ENCODE measurements at places on chromosomes 6 and 20.

DNA sequence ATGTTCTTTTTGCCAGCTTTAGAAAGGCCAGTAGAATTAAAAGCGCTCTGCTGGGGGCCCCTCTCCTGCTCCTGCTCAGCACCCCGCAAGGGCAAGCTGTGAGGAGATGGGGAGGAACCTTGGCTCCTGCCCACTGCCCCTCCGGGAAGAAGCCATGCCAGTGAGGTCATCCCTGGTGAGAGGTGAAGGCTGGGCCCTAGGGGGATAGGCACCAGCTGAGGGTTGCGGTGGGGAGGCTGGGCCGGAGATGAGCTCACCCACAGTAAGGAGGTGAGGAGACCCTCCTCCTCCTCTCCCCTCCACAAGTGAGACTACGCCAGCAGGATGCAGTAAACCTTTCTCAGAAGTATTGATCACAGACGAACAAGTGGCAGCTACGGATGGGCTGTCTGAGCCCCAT, 32.1 kb downstream of the LRFN2 start:
- no peak for DNase-seq

DNA sequence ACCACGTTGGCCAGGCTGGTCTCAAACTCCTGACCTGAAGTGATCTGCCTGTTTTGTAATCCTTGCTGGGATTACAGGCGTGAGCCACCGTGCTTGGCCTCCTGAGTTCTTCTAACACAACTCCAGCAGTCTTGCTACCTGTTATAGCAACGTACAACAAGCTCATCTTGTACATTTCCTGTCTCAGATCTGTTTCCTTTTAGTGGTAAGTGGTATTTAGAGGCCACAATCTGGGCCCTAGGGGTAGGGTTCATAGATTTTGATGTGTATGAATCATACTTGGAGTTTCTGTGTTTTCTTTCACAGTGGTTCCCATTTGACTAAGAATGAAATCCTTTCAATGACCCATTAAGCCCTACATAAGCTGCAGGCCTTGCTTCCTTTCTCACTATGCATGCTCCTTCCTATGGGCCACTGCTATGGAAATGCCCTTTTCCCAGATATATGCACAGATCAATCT, 27.1 kb upstream of the SYNCRIP start:
- peak; percentile 45 for DNase-seq

DNA sequence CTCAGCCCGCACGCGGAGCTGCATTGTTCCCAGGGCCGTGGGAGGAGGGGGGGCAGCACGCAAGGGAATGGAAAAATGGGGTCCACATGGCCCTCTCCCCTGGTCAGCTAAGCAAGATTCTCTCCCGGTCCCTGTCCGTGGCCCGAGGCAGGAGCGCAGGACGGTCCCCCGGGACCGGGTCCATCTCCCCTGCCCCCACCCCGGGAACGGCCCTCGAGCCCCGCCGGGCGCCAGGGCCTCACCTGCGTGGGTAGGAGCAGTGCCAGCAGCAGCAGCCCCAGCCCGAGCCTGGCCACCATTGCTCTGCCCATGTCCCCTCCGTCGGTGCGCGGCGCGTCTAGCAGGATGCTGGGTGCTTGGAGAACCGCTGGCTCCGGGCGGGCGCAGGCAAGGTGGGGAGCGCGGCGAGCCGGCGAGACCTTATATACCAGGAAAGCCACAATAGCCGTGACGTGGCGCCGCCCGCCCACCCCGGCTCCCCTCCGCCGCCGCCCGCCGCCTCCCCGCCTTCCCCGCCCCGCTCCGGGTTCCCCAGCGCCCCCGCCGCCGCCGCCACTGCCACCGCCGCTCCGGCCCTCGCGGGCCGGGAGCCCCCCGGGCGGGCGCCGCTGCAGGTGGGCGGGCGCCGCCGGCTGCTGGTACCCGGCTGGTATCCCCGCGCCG, at the start of gene CD24:
Gene CD24, minus strand, starts transcription at position 394 of the 663 bp plus-strand sequence. Its CDS starts 83 bp downstream, at position 311.
- DNase-seq, result no peak

DNA sequence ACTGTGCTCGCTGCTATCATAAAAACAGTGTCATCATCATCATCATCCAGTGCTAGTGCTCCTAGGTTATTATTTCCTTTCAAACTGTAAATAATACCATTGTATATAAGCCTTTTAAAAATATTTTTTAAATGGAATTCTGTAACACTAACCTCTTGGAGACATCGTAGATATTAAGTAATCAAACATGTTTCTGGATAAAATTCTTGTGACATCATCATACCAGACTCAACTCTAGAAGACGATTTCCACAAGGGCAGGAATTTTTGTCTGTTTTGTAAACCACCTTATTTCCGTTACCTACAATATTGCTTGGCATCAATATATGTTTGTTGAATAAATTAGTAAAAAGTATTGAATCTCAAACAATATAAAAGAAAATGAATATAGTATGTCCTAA, 40.4 kb downstream of the EPB41L2 start:
- DNase-seq, result no peak

DNA sequence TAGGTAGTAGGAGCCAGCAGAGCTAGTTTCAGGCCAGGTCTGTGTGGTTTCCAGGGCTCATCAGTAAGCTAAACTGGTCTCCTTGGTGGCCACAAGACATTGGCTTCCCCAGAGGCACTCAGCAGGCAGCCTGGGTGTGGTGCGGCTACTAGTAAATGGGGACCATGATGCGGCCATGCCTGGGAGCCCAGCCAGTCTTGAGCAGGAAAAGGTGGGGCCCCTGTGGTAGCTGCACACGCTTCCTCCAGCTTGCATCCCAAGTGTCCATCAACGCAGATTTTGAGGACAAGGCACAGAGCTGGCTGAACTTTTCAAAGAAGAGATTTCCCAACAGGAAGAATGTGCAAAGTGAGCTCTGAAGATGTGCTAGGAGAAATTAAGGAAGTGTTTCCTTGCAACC, 107.4 kb upstream of the NAA20 start:
- DNase-seq, result no peak

- DNase-seq, result no peak
Measured at GRCh38 chr6:22779062-22779461, 209.7 kb downstream of the HDGFL1 start.

- no peak for DNase-seq
Measured at GRCh38 chr6:14488180-14488579, 370.6 kb downstream of the CD83 start.

DNA sequence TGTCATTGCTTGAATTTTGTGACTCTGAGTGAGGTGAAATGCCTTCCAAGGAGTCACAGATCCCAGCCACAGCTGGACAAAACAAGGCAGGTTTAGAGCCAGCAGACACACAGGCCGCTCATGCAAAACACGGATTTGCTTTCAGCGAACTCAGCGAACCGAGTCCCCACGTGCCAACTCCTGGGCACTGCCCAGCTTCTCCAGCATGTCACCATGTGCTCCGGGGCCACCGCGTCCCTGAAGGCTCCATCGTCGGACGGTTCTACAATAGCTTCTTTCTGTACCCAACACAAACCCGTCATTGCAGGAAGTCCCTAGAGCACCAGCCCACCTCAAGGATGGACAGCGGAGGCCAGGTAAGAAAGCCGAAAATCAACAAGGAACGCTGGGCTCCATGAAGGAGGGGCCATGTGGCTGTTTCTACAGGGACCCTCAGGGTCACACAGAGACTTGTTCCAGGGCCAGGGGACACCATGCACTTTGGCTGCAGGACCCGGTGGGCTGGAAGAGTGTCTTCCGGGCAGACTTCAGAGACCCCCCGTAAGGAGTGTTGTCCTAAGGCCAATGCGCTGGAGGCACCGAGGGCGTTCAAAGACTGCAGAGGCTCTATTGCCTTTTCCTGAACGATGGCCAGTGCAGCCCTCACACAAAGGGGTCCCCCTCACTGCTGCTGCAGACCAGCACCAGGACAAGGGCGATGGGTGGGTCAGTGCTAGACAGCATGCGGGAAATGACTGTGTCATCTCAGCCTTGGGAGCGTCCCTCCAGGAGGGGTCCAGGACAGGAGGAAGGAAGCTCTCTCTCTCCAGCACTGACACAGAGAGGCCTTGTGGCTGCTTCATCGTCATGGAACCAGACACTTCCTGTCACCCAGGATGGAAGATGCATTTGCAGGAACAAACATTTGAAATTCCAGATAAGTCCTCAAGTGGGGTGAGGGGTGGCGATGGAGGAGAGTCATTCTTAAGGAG, 19.8 kb downstream of the DACT2 start:
- no peak for DNase-seq

- DNase-seq, result no peak
Measured at GRCh38 chr6:20907486-20908071, 373.3 kb downstream of the CDKAL1 start.

GRCh38 chr20:50029697-50030461, 47.1 kb downstream of the SNAI1 start:
- no peak for DNase-seq

- no peak for DNase-seq
Measured at GRCh38 chr6:127199470-127199869, 67.2 kb upstream of the RNF146 start.

DNA sequence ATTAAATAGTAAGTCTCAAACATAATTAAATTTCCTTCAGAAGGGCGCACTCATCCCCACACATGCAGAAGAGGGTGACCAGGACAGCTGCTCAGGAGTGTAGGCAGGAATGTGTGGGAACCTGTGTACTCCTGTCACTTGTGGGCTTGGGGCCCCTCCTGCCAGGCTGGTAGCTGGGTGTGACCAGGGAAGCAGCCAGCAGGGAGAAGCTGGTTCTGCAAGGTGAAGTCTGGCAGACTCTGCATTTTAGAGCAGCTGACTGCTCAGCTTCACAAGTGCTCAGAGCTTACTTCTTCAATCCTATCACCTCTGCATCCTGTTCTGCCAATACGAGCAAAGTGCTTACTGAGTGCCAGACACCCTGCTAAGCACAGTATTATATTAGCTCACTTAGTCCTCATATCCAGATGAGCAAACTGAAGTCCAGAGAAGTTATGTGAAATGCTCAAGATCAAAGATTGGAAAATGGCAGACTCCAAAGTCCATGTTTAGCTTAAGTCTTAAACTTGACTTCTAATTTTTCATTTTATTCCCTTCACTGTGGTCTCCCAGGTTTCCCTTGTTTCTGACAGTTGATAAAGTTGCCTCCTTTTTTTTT, 27.9 kb downstream of the ELMO2 start:
- no peak for DNase-seq

DNA sequence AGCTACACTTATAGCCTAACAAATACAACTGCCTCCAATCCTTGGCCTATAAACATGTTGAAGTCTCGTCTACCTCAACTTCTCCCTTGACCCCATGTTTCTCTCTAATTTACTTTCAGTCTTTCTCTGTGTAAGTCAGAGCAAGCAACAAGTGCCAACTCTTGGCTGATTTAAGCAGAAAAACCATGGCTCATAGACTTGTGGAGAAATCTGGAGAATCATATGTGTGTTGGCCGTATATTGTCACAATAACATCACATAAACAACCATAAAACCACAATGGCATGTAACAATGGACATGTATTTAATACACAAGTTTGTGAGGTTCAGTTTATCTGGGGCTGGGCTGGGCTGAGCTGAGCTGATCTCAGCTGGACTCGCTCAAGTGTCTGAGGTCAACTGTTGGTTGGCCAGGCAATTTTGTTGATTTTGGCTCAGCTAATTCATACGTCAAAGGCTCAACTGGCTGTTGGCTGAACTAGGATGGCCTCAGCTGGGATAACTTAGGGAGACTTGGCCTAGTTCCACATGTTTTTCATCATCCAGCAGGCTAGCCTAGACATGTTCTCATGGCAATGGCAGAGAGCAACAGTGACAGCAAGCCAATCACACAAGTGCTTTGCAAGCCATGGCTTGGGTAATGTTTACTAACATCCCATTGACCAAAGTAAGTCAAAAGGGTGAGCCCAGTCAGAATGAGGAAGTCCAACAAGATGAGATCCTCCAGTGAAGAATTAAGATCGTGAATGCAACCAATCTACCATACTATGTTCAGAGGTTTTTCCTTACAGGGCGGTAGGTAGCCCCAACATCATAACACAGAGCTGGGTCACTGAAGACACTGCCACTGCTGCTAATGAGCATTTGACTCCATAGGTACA, 12.9 kb upstream of the TBC1D22B start:
- no peak for DNase-seq

GRCh38 chr6:44477293-44477894, 89.9 kb downstream of the CDC5L start:
- no peak for DNase-seq

DNA sequence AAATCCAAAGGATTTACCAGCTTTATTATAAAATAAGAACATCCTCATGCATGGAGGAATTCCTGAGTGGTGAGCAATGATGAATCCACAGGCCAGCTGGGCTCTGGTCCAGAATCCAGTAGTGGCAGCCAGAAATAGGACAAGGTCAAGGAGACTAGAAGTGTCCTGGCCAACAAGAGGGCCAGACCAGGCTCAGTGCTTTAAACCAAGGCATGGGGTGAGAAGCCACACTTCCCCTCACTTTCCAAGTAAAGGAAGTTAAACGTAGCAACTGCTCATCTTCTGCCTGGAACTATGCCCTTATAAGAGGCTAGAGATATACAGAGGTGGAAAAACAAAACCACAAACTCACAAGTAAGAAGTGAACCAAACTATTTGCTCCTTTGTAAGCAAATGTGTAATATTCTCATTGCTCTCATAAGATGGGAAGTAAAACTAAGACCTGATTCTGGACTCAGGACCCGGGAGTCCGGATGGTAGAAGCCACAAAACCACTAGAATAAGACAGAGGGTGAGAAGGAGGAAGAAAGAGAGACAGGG, 253.2 kb downstream of the UST start:
- DNase-seq, result no peak

DNA sequence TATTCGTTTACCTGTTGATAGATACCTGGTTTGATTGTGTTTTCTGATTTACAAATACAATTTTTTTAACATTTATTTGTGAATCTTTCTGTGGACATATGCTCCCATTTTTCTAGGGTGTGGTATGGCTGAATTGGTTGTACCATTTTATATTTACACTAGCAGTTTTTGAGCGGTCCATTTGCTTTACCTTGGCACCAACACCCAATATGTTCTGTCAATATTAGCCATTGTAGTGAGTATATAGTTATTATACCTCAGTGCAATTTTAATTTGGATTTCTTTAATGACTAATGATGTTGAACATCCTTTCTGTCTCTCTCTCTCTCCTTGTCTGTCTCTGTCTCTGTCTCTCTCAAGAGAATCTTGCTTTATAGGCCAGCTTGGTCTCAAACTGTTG, 278.5 kb downstream of the CDKAL1 start:
- no peak for DNase-seq

DNA sequence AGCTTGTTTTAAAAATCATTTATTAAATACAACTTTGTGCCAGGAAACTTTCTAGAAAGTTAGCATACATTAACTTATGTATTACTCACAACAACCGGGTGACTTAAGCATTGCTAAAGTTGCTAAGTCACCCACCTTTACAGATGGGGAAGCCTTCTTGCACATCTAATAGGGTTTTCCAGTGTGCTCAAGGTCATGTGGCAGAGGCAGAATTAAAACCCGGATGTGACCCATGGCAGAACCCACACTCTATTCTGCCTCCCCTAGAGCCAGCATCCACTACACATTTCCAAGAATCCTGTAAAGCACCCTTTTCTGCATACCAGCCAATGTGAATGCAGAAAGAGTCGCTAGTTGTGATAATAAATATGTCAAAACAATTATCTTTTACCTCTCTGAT, 13.4 kb downstream of the LINC00237 start:
- DNase-seq, result no peak

GRCh38 chr6:16471222-16471909, 233.0 kb downstream of the GMPR start:
- DNase-seq, result no peak

All from T-cell (primary cell).